Upper lobe of right lung (tissue), 1 donor: ENCODE measurements at places on chromosomes 11 and 22.

- DNase-seq = no peak
- peaks cover 3% of the 10 kb centered on the region for H3K4me1 ChIP-seq
- H3K27me3 ChIP-seq = no peaks in the 10 kb centered on the region
- H3K27ac ChIP-seq = no peak overlapping the region
- H3K4me3 ChIP-seq = no peak overlapping the region
- peaks cover 8% of the 10 kb centered on the region for H3K36me3 ChIP-seq
Observed at GRCh38 chr11:72758690-72759389, 6.6 kb upstream of the ARAP1 start.

- DNase-seq = no peak
- H3K27me3 ChIP-seq = no peaks in the 10 kb centered on the region
- no peak overlapping the region for H3K27ac ChIP-seq
- H3K4me3 ChIP-seq = no peak overlapping the region
Observed at GRCh38 chr11:21896746-21897602, 295.9 kb upstream of the ANO5 start.

DNA sequence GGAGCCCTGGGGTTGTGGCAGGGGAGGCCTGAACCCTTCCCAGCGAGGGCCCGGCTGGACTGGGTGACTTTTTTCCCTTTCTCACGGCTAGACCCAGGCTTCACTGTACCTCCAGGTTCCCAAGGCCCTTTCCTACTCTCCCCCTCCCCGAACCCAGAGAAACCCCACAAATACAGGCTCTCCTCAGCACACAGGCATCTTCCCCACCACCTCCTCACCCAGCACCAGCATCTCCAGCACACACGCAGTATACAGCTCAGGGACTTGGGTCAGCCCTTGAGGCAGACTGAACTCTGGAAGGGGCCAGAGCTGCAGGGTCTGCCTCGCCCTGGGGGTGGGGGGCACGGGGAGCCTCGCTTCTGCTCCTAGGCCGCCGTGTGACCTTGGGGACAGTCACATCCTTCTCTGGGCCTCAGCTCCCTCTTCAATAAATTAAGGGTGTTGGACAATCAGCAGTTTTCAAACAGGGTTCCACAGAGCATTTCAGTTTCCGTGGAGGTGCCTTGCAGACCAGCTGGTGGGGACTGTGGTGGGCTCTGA is 4.5 kb downstream of the TMPRSS13 start:
- no peaks in the 10 kb centered on the region for H3K36me3 ChIP-seq
- no peak overlapping the region for H3K4me3 ChIP-seq
- no peaks in the 10 kb centered on the region for H3K27me3 ChIP-seq
- no peaks in the 10 kb centered on the region for H3K4me1 ChIP-seq
- no peak overlapping the region for H3K27ac ChIP-seq

GRCh38 chr11:120403966-120404365 is 67.8 kb downstream of the ARHGEF12 start:
- no peak for DNase-seq
- H3K27ac ChIP-seq = no peak overlapping the region
- peaks cover 26% of the 10 kb centered on the region for H3K4me1 ChIP-seq
- H3K27me3 ChIP-seq = no peaks in the 10 kb centered on the region
- no peak overlapping the region for H3K4me3 ChIP-seq

GRCh38 chr11:1639102-1639620 is 9.6 kb downstream of the KRTAP5-5 start:
- H3K4me3 ChIP-seq = no peak overlapping the region
- no peaks in the 10 kb centered on the region for H3K4me1 ChIP-seq
- H3K27me3 ChIP-seq = no peaks in the 10 kb centered on the region
- H3K27ac ChIP-seq = no peak overlapping the region
- no peak for DNase-seq

DNA sequence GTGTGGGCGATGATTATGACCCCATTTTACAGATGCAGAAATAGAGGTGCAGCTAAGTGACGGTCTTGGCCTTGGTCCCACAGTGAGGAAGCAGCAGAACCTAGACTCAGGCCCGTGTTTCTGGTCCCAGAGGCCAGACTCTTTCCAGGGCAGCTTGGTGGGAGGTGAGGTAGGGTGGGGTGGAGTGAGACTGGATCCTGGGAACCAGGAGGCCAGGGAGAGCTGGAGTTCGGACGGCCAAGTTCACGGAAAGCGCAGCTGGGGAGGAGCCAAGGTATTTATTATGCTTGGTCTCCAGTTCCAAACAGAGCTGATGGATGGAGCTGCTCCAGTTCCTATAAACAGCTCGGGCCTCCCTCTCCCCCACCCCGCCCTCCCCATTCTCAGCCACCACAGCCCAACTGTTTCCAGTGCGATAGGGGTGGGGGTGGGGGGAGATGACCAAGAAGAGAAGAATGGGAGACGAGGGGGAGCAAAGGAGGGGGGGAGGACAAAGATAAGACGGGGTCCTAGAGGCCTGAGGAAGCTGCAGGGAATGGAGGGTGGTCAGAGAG is 16.2 kb downstream of the LRRC32 start:
- H3K27ac ChIP-seq = peak overlapping the region; percentile 55
- H3K4me1 ChIP-seq = peaks cover 5% of the 10 kb centered on the region
- no peaks in the 10 kb centered on the region for H3K36me3 ChIP-seq
- H3K4me3 ChIP-seq = no peak overlapping the region
- no peak for DNase-seq
- H3K27me3 ChIP-seq = no peaks in the 10 kb centered on the region
